ENCODE measurements at places on chromosomes 3 and 15.

DNA sequence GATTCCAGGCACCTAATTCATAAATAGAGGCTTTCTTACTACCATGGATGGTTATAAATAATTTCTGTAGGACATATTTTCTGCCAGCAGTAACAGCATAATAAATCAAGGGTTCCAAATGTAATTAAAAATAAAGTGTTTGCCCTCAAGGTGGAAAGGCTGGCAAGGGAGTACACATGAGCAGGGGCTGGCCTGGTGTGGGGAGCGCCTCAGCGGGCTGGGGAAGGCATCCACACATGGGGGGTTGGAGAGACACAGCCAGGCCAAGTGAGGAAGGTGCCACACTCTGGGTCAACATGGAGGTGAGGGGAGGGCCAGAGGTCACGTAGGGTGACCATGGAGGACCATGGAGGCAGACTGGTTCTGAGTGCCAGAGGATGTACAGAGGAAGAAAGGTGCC, 65.8 kb upstream of the OCA2 start:
- DNase-seq = no peak

DNA sequence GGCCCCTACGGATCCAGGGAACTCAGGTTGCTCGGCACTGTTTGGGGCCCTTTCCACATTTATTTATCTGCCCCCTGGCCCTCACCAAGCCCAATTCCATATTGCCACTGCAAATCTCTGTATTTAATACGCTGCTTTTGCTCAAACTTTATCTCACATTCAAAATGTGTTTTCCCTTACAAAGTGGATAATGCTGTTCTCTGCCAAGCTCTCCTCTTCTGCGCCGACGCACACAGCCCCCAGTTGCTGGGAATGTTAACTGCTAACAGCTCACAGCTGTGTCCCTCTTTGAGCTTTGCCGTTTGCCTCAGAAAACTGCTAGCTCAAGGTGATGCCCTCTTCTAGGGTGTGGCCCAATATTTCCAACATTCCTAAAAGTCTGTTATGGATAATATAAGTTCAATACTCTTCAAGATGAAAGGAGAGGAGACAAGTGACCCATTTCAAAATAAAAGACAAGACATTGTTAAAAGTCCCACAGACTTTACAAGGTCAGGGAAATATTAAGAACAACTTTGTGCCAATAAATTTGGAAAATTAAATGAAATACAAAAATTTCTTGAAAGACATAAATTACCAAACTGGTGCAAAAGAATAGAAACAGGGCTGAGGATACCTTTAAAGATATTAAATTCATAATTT, 12.6 kb upstream of the FBN1 start:
- DNase-seq = no peak

DNA sequence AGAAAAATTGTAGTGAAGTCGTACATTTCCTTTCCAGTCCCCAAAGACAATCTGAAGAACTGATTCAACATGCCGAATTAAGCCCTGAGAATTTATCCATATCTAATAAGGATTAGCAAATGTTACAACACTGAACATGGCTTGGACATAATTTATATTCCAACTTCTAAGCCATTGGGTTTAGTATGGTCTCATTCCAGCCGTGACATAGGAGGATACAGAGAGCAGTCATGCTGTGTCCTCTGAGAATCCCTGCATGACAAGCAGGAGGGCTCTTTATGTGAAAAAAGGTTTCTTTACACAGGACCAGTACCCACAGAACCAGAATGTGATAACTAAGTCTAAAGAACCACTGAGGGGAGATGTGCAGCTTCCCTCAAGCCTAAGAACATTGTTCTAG, 231.9 kb upstream of the WNT5A start:
- DNase-seq = no peak

DNA sequence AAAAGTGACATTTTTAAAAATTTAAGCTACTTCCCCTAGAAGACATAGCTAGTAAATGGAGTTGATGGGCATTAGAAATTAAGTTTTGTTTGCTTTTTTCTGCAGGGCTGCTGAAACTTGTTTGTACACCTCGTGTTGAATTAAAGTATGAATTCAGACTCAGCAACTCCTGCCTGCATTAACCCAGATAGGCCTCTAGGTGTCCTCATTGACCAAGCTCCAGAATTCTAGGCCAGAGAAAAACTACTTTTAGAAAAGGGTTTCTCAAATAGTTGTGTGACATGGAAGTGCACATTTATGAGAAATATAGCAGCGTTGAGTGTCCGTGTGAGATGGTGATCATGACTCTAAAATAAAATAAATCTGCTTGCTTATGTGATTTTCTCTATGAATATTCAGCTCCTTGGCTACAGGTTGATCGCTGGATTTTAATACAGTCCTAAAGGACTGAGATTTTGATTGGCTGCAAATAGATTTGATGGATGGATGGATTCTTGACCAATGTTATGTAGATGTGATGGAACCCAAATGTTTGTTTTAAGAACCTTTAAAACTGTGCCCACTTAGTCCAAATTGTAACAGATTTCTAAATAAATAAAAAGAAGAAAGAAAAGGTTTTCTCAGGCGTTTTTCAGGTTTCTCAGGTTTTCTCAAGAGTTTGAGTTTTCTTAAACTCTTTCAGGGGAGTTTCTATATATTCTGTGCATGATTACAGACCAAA, 39.4 kb upstream of the LMOD3 start:
- no peak for DNase-seq

- no peak for DNase-seq
Observed at GRCh38 chr15:90489944-90490343, 39.8 kb upstream of the CRTC3 start.

DNA sequence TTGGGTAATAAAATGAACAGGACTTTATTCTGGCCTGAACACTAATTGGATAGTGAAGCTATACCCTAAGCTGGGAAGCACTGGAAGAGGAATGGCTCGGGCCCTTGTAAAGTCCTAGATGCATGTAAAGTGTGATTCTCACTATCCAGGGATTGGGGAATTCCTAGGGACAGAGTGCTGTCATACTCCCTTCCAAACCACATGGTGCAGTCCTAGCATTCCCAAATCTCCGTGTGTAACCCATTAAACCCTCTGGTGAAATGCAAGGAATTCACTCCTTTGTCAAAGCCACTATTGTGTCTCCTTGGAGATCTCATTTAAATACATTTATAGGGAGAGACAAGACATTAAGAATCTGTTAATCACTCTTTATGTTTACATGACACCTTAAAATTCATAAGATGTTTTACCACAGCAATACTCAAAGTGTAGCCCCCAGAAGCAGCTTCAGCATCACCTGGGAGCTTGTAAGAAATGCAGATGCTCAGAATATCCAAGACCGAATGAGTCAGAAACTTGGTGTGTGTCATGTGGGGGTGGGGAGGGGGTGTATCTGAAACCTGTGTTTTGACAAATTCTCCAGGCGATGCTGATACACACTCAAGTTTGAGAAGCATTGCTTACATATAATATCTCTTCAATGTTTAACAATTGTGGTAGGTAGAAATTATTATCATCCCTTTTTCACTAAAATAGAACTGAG, 121.8 kb upstream of the NPHP3 start:
- no peak for DNase-seq

DNA sequence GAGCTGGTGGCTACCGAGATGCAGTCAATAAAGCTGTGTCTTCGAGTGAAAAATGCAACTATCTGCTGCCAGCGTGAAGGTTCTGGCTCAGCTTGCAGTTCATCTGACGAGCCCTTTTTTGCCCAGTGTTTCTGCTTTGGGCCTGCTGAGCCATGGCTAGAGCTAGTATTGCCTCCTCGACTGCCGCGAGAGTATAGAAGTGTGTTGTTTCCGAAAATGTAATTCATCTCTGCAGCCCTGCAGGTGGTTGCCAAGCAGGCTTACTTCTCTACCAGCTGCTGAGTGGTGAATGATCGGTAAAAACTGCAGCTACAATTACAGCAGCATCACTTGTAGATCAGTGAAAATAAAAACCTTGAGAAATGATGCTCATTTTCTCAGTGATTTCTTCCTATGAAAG, 114.8 kb downstream of the DLG1 start:
- no peak for DNase-seq

GRCh38 chr3:96931119-96931862, 116.9 kb downstream of the EPHA6 start:
- no peak for DNase-seq

- no peak for DNase-seq
Observed at GRCh38 chr3:142839831-142840230, 49.1 kb downstream of the PCOLCE2 start.

- DNase-seq = no peak
Observed at GRCh38 chr3:127220497-127220896, 27.6 kb downstream of the PRR23E start.

DNA sequence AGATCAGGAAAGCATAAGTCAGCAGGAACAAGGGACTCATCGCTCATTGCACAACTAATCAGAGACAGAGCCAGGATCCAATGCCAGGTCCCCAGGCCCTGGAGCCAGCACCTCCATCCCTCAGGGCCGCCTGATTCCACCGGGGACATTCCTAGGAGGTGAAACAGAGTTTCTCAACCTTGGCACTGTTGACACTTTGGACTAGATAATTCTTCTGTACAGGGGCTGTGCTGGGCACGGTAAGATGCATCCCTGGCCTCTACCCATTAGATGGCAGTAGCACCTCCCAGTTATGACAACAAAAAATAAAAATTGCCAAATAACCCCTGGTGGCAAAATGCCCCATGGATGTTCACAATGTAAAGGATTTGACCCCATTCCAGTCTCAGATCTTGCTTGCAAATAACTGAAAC, 127.7 kb downstream of the MTHFS start:
- DNase-seq = no peak

DNA sequence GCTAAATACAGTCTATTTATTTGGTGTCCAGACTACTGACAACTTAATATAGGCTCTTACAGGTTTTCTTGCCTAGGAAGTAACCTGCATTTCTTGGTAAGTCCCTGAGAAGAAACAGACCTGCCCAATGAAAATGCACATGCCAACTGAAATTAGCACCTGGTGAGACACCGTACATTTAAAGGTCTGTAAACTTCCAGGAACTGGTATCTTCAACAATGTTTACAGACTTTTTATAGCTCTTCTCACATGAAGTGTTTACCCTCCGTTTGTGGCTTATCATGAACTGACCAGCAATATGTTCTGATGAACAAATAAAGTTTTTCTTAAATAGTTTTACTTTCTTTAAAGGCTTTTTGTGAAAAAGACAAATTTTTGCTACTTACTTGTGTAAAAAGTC, 93.3 kb downstream of the PCCB start:
- no peak for DNase-seq

DNA sequence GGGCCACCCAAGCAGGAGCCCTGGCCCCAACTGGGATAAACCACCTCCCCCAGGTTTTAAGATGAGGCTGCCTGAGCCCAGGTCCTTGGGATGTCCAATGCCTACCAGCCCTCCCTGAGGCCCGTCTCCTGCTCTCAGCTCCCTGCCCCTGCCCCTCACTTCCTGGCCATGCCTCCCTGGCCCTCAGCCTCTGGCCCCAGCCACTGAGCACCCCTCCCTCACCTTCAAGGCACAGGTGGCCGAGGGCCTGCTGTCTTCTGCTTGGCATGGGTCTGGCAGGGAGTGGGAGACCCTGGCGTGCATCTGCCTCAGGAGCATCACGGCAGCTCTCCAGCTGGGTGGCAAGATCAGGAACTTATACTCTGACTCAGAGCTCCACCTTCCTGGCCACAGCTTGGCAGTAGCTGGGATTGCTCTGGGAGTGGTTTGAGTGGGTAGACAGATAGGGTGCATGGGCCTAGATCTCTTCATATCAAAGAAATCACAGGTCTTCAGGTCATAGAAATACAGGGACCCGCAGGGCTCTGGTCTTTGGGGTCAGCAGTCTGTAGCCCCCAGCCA, at the start of gene PLA2G4E:
TSS of gene PLA2G4E (minus strand) at position 330 of the 561 bp plus-strand sequence. CDS start at position 318, 12 bp downstream.
- no peak for DNase-seq

- DNase-seq = no peak
Observed at GRCh38 chr3:64299206-64299605, 73.9 kb upstream of the PRICKLE2 start.

- no peak for DNase-seq
Observed at GRCh38 chr3:195421400-195421799, 21.4 kb downstream of the ACAP2 start.

DNA sequence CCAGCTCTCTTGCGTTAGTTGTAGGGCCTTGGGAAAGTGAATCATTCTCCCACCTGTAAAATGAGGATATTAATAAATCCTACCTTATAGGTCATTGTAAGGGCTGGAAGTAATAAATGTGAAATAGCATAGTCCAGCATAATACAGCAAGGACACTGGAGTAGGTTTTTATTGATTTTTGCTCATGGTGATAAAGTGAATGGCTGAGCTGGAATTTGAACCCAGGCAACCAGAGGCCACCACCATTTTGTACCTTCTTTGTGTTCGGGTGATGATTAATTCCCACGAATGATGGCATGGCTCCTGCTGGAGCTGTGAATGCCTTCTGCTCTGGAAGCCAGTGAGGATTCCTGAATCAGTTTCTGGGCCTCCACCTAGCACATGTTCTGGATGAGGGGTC, 31.8 kb downstream of the CTSH start:
- DNase-seq = no peak

GRCh38 chr3:14138109-14138877, 13.4 kb downstream of the TMEM43 start:
- no peak for DNase-seq

GRCh38 chr3:53650424-53650823, 156.0 kb downstream of the CACNA1D start:
- DNase-seq = no peak

DNA sequence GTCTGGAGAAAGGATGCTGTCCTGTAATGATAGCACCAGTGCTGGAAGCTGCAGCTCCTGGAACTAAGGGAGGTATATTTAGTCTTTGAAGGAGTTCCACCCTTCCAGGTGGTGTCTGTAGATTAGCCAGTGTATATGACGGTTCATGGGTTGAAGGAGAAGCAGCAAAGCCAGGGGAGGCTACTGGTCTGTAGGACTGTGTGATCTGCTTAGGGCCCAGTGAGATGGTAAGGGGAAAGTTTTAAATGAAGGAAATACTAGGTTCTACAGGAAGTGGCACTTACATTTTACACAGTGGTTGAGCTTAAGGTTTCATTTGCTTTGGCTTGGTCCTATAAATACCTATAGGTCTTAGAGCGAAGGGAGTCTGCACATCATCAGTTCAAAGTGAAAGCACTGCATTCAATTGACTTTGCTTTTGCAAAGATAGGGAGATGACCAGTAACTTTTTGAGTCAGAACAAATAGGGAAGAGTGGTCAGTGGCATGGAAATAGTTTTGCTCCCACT, 5.6 kb downstream of the SLC25A38 start:
- no peak for DNase-seq

DNA sequence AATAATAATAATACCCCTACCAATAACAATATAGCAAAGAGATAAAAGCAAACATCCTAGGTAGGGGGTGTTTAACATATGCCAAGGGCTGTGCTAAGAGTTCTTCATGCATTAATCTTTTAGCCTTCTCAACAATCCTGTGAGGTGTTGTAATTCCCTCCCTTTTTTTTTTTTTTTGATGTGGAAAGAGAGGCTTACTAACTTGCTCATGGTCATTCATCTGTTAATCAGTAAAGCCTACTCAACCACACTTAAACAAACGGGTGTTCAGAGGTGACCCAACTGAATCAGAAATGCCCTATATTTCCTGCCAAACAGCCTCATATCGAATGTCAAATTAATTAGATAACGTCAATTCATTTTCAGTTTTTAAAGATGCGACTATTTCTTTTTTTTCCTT, 232.1 kb downstream of the CTNNB1 start:
- no peak for DNase-seq
